ENCODE measurements at places on chromosomes 1 and 21.

DNA sequence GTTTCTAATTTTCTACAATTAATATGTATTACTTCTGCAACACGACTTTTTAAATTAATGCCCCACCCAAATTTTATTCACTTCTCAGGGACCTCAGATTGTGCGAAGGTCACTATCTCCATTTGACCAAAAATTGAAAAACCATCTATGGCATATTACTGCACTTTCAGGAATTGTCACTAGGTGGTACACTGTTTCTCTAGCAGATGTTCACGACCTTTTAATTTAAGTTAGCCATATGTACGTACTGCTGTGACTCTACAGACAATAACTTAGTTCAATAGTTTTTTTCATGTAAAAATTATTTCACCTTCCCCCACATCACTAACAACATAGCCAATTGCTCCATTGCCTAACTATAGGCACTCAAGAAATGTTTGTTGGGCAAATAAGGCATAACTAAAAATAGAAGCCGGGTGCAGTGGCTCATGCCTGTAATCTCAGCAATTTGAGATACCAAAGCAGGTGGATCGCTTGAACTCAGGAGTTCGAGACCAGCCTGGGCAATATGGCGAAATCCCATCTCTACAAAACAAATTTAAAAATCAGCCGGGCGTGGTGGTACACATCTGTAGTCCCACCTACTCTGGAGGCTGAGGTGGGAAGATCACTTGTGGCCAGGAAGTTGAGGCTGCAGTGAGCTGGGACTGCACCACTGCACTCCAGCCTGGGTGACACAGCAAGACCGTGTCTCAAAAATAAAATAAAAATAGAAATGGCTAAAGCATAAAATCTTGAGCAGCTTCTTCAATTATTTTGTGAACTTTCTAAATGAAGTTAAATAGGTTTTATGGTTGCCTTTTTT lies 75.7 kb upstream of the PKN2 start:
- DNase-seq = no peak

- DNase-seq = no peak
Measured at GRCh38 chr1:59880735-59881134, 45.8 kb downstream of the CYP2J2 start.

- DNase-seq = no peak
Measured at GRCh38 chr1:32924881-32925344, 23.7 kb upstream of the TMEM54 start.

DNA sequence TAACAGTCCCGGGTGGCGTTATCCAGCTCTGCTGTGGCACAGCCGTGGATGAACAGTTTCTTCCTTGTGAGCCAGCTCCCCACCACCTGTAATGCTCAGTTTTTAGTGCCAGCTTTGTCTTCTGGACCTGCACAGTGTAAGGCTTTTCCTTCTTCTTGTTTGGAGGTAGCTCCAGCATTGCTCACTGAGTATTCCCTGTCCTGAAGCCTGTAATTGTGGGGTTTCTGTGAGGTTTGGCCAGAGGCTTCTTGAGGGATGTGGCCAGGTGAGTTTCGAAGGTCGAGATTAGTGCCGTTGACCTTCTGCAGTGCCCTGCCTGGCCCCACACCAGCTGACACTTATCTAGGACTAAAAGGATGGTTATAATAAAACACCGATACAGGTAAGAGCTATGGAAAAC lies 75.0 kb downstream of the PBX1 start:
- no peak for DNase-seq

DNA sequence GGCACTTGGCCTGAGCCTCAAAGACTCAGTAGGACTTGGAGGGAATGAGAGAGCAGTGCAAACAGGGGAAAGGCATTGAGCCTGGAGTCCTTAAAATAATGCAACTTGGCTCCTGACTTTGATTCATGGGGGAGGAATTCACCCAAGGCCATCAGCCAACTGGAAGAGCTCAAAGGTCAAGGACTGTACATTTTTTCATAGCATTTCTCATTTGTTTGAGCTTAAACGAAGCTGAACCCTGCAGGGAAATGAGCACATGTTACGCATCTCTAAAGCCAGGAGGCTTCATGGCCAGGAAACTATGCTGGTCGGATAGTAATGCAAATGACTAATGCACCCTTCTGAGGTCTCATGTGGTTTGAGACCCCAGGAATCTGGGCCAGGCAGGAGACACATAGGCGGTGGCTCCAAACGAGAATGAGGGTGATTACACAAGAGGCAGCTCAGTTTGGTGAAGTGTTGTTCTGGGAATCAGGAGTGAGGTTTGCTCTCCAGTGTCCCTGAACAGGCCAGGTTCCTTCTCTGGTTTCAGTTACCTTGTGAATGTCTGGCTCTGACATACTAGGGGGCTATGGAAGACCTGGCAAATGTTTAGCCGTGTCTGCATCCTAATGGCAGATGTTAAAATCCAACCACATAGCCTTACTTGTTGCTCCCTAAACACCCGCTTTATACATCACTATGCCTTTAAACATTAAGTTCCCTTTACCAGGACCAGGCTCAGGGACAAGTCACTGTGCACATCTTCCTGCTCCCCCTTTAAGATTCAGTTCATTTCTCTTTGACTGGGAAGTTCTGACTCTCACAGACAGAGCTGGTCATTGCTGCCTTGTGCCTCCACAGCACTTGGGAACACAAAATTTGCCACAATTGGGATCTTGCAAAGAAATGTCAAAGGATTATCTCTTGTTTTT lies 503.9 kb upstream of the USP24 start:
- DNase-seq = no peak

GRCh38 chr1:21634806-21635535 lies 34.2 kb downstream of the RAP1GAP start:
- DNase-seq = no peak

DNA sequence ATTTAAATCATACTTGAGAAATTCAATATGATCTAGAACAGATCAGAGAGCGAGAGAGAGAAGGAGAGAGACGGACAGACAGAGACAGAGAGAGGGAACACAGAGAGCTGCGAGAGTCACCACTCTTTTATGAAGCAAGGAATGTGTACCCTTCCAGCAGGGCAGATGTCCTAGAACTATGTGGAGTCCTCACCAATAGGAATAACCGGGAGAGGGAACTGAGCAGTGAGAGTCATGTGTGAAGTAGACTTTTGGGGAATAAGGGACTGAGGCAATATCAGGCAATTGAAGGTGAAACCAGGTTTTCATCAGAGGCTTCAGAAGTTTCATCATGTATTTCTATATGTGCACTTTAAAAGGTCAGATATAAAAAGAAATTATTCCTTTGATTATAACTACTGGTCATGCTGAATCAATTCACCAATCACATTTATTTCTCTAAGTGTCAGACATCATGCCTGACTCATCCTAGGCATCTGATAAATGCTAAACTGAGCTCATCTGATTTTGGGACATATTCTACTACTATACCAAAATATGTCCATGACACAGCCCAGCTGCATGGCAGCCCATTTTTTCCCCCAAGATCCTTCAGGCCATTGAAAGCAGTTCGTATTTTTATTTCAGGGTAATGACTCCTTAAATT lies 22.4 kb downstream of the VTCN1 start:
- no peak for DNase-seq

DNA sequence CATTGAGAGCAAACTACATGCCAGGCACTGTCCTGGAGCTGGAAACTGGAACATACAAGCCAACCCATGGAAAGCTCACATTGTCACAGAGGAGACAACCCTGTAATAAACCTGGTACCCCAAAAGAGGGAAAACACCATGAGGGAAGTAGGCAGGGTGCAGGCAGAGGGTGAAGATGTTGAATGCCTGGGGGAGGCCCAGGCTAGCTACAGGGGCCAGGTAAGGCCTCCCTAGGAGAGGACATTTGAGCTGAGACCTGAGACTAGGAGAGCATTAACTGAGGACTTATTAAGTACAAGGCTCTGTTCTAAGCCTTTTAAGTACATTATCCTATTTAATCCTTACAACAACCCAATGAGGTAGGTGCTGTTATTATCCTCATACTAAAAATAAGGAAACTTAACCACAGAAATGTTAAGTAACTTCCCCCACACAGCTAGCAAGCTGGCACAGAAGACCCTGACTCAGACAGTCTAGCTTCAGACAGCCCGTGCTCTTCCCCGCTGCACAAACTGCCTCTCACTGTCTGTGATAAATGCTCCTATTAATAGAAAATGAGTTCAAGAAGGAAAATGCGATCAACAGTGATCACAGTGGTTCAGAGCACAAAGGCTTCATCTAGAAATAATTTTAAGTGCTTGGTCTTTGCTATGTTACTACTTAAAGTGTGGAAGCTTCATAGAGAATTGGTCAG lies 41.8 kb downstream of the ZNF281 start:
- DNase-seq = no peak

GRCh38 chr1:91011726-91012125 lies 10.1 kb downstream of the ZNF644 start:
- DNase-seq = no peak

- peak; percentile 51 for DNase-seq
Measured at GRCh38 chr1:186442651-186443375, 18.1 kb downstream of the PDC start.

GRCh38 chr1:223466151-223466550 lies 72.9 kb downstream of the CCDC185 start:
- DNase-seq = no peak

All from foreskin keratinocyte (primary cell).